ENCODE measurements at places on chromosomes 2 and 18.

DNA sequence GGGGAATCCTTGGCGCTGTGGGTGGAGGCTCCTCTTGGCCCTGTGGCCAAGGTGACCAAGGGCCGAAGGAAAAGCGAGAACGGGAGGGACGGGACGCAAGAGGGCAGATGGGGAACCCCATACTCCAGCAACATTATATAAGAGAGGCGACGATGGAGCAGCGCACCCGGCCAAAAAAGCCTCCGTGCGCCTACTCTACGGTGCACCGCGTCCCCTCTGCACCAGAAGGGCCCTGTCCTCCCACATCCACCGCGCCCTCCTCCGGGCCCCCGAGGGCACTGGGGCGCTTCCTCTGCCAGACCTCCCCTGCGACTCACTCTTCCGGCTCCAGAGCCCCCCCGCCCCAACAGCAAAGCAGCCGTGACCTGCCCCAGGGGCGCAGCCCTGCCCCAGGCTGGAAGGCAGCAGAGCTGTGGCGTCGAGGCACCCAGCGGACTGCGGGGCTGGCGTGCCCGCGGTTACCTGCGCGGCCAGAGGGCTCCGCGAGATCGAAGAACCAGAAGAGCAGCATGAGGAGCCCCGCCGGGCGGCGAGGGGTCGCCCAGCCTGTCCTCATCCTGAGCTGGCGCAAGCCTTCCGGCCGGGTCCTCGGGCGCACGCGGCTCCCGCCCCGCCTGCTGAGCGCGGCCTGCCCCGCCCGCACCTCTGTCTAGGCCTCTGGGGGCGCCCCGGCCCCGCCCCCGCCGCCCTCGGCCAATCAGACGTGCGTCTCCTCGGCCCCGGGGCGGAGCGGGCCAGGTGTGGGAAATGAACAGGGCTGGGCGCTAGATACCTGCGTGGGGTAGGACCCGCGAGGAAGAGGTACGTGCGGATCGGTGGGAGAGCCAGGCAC is 106.3 kb upstream of the CD302 start:
- peak; percentile 88 for DNase-seq

DNA sequence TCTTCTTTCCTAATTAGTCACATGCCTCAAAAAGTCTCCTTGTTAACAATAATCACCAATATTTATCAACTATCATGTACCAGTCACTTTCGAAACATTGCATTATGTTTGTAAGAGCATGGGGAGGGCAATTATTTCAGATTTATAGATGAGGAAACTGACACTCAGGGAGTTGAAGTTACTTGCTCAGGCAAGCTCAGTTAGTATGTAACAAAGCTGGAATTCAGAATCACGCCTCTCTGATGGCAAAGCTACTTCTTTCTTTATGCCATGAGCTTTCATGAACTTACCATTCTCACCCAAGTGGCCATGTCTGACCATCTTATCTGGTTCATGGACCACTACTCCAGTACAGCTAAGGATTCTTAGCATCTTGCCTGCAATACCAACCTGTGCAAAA is 183.4 kb upstream of the TANK start:
- DNase-seq: no peak

- DNase-seq: peak; percentile 56
Measured at GRCh38 chr2:238160206-238161129, 1.7 kb downstream of the ERFE start.

DNA sequence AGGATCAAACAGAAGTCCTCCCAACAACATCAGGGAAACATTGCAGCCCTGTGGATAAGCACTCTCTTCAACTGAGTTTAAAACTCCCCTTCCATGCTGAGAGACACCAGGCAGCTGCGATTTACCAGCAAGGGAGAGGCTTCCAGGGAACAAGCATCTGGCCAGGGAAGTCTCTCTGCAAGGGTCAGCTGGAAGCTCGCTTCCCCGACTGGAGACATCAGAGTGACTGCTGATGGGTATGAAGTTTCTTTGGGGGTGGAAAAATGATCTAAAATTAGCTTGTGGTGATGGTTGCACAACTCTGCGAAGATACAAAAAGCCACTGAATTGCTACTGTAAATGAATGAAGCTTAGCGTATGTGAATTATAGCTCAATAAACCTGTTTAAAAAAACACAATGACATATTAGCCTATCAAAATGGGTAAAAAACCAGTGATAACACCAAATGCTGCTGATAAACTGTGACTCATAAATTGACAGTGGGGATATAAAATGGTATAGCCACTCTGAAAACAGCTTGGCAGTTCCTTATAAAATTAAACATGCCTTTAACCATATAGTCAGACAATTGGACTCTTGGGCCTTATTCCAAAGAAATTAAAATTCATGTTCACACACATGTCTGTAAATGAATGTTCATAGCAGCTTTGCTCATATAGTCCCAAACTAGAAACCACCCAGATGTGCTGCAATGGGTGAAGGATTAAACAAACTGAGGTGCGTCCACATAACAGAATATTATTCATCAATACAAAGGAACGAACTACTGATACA is 1082.0 kb downstream of the SOCS6 start:
- no peak for DNase-seq

All from suppressor macrophage (primary cell).